ENCODE measurements at places on chromosomes 12 and 14.
A peak's percentile ranks its signal among the peaks of the same experiment; 100 is the strongest.

DNA sequence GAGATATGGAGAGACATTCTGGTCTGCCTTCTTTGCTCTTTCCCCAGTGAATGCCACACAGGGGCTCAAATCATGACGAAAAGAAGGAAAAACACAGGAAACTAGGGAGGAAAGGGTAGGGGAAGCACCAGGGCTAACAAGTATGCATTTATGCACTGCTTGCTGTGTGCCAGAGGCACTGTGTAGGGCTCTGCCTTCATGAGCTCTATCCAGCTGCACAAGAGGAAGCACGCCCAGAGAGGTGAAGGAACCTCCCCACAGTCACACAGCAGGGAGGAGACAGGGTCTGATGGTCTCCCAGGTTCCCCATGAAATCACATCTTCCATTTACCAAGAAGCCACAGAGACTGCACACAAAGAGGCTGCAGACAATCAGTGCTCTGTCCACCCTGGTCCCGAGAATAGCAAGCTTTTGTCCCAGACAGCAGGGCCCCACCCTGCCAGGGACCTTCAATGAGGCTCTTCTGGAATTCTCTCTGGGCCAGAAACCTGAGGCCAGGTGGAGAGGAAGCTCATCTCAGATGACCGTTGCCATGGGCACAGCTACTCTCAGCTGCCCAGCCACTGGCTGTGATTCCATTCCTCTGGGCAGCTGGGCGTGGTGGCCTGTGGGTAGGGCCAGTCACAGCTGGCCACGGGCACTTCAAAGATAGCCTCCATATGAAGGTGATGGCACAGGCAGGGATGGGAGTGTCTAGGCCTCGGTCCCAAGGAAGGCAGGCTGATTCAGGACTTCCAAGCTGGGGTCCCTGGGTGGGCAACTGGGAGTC lies 7.3 kb upstream of the TRPV4 start:
- no peak for DNase-seq

DNA sequence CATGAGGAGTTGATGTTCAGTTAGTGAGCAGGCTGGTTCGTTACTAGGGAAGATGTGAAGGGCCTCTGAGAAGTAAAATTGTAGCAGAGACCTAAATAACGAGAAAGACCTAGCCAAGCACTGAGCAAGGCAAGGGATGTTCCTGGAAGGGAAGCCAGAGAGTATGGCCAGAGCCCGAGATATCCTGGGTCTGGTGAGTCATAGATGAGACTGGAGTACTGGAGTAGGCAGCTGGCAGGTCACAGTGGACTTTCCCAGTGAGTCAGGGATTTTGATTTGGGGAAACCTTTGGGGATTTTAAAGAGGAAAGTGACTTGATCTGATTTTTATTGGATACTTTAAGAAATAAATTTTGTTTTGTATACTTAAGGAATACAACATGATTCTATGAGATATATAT lies 369.0 kb downstream of the DIO2 start:
- DNase-seq = peak; percentile 91

DNA sequence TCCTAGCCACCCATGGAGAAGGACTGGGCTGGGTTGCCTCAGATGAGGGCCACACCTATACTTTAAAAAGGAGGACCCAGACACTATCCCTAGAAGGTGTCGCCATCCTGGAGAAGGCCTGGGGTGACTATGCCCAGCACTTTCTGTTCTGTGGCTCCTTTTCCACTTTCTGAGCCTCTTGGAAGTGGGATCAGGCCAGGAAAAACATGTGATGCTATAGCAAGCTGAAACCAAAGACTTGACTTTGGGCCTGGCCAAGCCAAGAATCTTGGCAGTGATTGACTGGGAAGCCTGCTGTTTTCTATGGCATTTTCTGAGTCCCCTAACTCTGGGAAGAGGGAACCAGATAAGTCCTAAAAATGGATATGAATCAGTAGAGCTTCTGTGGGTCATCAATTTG lies 332.3 kb downstream of the ZFP36L1 start:
- DNase-seq = peak; percentile 45

DNA sequence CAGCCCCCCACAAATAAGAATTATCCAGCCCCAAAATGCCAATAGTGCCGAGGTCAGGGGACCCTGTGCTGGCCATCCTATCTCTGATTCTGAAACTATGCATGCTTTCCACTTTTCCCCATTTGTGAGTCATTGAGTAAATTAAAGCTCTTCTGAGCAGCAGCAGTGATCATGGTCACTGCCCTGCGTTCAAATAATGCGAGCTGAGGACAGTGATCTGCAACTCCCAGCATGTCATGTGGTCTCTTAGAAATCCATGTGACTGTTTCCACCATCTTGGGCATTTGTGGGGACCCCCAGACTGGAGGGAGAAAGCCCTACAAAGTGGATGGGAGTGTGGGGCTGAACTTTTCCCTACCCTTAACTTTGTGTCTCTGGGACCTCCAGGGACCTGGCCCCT lies 53.8 kb downstream of the C14orf132 start:
- peak; percentile 31 for DNase-seq

DNA sequence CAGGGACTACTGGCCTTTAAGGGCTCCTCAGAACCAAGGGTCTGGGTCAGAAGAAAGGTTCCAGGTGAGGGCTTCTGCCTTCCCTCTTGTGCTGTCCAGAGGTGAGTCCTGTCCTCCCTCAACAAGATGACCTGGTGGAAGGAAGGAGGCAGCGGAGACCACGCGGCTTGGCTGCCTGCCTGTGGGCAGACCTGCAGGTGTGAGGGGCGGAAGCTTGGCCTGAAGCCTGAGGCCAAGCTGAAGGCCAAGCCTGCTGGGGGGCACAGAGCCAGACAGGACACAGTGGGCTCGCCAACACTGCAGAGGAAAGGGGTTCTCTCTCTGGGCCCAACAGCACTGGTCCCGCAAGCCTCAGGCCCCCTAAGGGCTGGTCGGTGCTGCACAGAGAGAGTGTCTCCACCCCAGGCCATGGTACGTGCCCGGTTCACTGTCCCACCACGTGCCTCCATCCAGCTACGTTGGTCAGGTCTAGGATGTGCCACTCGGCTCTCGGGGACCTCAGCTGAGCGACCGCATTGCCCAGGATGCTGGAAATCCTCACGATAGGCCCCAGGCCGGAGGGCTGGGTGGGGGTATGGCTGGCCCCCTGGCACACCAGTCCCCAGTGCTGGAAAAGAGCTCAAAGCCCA lies 170.0 kb upstream of the PRMT8 start:
- no peak for DNase-seq

GRCh38 chr12:107803092-107803491 lies 28.6 kb downstream of the ASCL4 start:
- no peak for DNase-seq

GRCh38 chr14:56127156-56127555 lies 8.9 kb downstream of the PELI2 start:
- no peak for DNase-seq

- DNase-seq = no peak
Observed at GRCh38 chr14:84998216-84998615, 531.7 kb upstream of the FLRT2 start.

DNA sequence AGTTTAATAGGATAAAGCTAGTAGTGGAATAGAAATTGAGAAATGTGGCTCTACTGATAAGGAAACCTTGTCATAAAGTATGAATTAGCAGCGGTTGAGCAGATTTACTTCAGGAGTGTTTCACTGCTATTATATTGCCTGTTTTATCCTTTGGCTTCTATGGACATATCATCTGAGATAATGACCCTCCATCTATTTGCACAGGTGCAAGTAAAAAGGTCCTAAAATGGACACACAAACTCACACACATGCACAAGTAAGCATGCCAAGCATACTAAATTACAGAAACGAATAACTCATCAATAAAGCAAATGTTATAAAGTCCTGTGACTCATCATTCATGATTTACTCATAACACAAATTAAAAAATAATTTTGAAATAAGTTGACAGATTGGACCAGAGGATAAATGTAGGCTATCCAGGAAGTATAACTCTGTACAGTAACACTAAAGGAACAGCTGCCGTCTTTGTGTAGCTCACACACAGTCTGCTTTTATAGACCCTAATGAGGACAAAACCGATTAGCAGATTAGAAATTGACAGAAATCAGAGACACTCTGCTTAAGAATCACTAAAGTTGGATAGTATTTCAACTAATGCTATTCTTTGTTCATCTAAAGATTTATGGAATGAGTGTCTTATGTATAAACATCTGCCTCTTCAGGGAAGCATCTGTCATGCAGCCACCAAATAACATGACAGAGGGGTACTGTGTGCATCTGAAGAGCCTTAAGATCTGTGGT lies 73.9 kb downstream of the SYT1 start:
- peak; percentile 16 for DNase-seq

GRCh38 chr12:119679490-119679889 lies 11.6 kb downstream of the PRKAB1 start:
- DNase-seq = no peak

- no peak for DNase-seq
Observed at GRCh38 chr12:117622087-117622486, 260.7 kb upstream of the NOS1 start.

DNA sequence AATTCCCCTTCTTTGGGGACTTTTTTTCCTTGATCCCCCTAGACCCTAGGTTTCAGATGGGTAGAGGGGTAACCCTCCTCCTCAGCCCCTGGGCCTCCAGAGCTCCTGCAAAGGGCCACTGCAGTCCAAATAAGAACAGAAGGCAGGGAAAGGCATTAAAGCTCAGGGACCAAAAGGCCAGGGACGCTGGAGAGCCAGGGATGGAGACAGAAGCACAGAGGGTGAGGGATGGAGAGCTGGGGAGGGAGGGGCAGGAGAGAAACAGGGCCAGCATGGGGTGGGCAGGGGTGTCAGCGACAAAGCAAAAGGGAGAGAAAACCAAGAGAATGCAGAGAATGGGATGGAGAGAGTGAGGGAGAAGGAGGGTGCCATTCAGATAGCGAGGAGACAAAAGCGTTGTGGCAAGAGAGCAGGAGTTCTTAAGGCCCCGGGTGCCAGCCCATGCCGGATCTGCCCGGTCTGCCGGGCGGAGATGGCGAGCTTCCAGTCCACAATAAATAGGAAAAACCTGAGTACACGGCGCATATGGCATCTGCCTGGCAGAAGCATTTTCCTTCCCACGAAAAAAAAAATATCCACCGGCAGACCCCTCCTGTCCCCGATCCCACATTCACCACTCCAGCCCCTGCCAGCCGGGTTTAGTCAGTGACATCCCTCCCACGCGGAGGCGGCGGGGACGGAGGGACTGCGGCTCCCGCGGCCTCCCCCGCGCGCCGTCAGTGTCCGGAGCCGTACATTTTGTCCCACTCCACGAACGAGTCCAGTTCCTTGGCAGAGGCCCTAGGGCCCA lies 28.6 kb downstream of the FIGNL2 start:
- no peak for DNase-seq

DNA sequence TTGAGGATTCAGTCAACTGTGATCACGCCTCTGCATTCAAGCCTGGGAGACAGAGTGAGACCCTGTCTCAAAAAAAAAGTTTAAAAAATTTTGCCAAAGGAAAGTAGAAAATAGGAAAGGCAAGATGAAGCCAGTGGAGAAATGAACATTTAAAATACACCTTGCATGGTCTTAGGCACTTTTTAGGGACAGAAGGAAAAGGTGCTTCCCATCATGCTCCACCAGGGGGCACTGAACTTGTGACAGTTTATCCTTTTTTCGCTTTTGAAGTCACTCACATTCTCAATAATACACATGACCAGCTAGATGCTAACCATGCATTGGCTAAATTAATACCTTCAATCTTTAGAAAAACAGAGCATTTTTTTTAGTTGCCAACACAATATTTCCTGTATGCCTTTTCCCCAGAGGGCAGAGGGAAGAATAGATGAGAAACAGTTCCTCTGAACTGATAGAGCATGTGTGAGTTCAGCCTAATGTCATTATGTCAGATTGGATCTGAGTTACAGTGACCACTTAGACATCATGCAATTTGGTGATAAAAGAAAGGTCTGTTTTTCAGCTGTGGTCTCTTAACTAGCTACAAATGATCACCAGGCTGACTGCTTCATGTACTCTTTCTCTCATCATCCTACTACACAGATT lies 221.8 kb upstream of the SSTR1 start:
- DNase-seq = peak; percentile 13

GRCh38 chr14:32087173-32087861 lies 10.2 kb downstream of the ARHGAP5 start:
- peak; percentile 18 for DNase-seq

- no peak for DNase-seq
Observed at GRCh38 chr14:30600922-30601918, 20.9 kb upstream of the SCFD1 start.

DNA sequence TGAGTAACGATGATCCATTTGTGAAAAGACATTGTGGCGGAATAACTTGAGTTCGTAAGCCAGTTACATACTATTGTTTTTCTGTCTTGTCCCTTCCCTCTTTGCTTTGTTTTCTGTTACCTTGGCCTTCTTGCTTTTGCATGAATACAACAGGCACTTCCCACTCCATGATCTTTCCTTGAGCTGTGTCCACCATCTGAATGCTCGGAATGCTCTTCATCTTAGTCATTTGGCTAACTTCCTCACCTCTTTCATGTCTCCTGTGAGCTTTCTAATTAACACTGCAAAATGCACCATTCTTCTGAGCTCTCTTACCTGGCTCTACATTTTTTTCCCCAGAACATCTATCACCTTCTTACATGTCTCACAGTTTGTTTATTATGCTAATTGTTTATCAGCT lies 10.0 kb downstream of the KNTC1 start:
- DNase-seq = peak; percentile 44

GRCh38 chr14:71675126-71675899 lies 256.9 kb upstream of the RGS6 start:
- no peak for DNase-seq

DNA sequence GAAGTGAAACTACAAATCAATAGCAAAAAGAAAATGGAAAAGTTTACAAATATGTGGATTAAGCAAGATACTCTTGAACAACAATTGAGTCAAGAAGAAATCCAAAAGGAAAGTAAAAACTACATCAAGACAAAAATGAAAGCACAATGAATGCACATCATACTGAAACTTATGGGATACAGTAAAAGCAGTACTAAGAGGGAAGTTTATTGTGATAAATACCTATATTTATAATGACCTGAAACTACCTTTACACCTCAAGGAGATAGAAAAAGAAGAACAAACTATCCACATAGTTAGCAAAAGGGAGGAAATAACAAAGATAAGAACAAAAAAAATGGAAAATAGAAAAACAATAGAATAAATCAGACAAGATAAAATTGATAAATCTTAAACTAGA lies 375.0 kb downstream of the TRHDE start:
- no peak for DNase-seq

DNA sequence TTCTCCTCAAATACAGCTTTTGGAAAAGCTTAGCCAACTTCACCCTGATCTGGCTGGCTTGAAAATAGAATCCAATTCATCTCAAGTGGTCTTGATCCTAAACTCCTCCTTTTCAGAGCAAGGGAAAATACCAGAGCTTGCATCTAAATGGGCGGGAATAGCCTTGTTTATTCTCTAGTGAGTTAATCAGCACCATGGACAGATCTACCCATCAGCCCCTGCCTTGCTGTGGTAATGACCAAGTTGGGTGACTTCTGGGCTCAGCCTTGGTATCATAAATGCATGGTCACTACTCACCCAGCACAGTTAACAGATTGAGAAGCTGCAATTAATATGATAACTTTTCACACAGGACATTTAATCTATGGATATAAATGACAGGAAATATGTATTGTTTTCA lies 196.6 kb downstream of the GLT1D1 start:
- peak; percentile 3 for DNase-seq

DNA sequence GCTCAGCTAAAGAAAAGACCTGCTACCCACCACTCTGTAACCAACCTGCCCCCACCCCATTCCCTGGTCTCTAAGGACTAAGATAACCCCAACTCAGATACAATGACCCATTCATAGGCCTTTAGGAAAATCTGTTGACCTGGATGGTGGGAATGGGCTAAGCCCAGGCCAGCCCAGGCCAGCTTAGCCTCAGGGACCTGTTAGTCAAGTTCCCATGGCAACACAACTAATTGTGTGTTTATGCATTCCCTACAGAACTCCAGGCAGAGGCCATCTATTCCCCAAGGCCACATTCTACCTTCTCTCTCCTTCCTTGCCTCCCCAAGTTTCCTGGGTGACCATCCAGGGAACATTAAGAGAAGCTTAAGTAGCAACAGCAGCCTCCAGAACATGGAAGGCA lies 16.1 kb upstream of the KRT8 start:
- DNase-seq = no peak

Data from fibroblast of lung (primary cell).